ENCODE measurements at places on chromosomes 1 and 21. TPM values are rescaled to one million over a fixed set of nuclear protein-coding genes. Genes with fewer than 3 reads are reported as not detected.

DNA sequence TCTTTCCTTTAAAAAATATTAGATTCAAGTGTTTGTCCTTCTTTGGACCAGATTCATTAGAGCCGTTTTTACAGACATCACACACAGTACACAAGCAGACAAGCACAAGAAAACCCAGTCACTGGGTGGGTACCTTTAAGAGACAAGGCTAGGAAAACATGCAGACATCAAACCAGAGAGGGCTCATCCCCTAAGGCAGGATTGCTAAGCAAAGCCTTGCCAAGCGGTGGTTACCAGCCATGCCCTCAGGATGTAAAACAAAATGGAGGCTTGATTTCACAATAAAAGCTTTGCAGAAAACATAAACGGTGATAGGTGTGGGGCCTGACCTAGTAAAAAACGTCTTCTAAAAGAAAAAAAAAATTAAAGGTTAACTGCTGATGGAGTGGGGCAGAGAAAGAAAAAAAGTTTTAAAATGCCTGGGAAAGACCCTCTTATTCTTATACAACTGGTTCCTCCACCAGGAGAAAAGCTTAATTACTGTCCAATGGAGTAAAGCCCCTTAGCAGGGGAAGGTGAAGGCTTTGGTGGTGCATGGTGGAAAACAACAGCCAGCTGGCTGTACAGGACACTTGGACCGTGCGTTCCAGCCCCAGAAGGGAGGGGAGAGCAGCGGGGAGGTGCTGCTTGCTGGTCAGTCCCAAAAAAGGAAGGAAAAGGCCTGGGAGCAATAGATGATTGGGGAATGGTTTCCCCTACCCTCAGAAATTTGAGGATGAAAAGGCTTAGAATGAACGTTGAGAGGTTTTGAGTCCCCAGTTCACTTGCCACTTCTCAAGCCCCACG is 30.4 kb upstream of the FMO1 start:
- DNase-seq, result no peak

The FNDC7 gene
- not detected for total RNA-seq

The ATP1A4 gene
- 0.39 TPM for total RNA-seq

- no peak for DNase-seq
These were observed 9.1 kb upstream of the GALNT2 start for GRCh38 chr1:230057681-230058565.

The BTBD8 gene
- total RNA-seq, result 2.1 TPM

- no peak for DNase-seq
These were observed 514 bp downstream of the S1PR1 start for GRCh38 chr1:101237229-101237837.

- DNase-seq, result no peak
These were observed 18.1 kb downstream of the ZDHHC18 start for GRCh38 chr1:26844424-26845196.

The C1orf115 gene
- total RNA-seq, result 28.5 TPM

DNA sequence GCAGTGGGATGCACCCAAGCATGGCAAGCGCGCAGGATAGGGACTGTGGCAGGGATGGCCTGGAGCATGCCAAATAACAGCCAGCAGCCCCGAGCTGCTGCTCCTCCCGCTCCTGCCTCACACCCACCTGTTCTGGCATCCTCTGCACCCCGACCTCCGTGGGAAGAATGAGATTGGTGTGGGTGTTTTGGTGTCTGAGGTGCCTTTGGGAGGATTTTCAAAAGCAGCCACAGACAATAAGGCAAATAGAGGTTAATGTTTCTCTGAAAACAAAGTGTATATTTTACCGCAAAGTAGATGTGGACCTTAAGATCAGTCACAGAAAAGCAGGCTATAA is 35.5 kb downstream of the IGFN1 start:
- DNase-seq, result no peak

GRCh38 chr1:25113086-25113485 is 119.2 kb downstream of the SYF2 start:
- DNase-seq, result no peak

DNA sequence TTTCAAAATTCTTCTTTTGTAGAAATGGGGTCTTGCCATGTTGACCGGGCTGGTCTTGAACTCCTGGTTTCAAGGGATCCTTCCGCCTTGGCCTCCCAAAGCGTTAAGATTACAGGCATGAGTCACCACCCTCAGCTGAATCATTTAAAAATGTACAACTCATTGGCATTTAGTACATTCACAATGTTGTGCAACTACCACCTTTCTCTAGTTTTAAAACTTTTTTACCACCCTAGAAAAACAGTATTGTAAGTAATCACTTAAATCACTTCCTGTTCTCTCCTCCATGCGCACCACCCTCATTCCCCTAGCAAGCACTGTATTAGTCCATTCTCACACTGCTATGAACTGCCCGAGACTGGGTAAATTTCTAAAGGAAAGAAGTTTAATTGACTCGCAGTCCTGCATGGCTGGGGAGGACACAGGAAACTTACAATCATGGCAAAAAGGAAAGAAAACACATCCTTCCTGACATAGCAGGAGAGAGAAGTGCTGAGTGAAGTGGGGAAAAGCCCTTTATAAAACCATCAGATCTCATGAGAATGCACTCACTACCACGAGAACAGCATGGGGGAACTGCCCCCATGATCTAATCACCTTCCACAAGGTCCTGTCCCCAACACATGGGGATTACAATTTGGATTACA is 14.4 kb upstream of the THEM5 start:
- no peak for DNase-seq

- DNase-seq, result no peak
These were observed 10.6 kb downstream of the S100B start for GRCh38 chr21:46594276-46594675.

The GBP6 gene
- not detected for total RNA-seq

GRCh38 chr1:151011154-151011850 is 3.1 kb downstream of the PRUNE1 start:
- no peak for DNase-seq

The DDX20 gene
- total RNA-seq, result 9.7 TPM

The REG4 gene
- 0.26 TPM for total RNA-seq

The CAPN9 gene
- total RNA-seq, result not detected

The STMN1 gene
- 39.3 TPM for total RNA-seq

All from mesenteric fat pad (tissue), 1 donor.